ENCODE measurements at places on chromosomes 7 and 10. TPM values are rescaled to one million over a fixed set of nuclear protein-coding genes. Genes with fewer than 3 reads are reported as not detected.

DNA sequence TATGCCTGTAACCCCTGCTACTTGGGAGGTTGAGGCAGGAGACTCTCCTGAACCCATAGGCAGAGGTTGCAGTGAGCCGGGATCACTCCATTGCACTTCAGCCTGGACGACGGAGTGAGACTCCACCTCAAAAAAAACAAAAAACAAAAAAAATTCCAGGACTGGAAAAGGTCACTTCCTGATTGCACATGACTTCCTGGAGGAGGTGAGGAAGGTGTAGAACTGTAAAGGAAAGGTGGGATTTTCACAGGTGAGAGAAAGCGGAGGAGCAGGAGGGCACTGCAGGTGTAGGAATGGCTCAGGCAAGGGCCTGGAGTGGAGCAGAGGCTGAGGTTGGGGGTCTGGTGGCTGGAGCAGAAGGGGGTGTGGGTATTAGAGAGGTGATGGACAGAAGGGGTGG lies 3.2 kb upstream of the MUC3A start:
- DNase-seq = no peak

GRCh38 chr10:69318867-69319727 lies 40.8 kb downstream of the HK1 start:
- DNase-seq = peak; percentile 53

GRCh38 chr7:69817121-69817520 lies 218.8 kb downstream of the AUTS2 start:
- DNase-seq = peak; percentile 3

- no peak for DNase-seq
Measured at GRCh38 chr7:79952399-79952798, 182.2 kb upstream of the GNAI1 start.

DNA sequence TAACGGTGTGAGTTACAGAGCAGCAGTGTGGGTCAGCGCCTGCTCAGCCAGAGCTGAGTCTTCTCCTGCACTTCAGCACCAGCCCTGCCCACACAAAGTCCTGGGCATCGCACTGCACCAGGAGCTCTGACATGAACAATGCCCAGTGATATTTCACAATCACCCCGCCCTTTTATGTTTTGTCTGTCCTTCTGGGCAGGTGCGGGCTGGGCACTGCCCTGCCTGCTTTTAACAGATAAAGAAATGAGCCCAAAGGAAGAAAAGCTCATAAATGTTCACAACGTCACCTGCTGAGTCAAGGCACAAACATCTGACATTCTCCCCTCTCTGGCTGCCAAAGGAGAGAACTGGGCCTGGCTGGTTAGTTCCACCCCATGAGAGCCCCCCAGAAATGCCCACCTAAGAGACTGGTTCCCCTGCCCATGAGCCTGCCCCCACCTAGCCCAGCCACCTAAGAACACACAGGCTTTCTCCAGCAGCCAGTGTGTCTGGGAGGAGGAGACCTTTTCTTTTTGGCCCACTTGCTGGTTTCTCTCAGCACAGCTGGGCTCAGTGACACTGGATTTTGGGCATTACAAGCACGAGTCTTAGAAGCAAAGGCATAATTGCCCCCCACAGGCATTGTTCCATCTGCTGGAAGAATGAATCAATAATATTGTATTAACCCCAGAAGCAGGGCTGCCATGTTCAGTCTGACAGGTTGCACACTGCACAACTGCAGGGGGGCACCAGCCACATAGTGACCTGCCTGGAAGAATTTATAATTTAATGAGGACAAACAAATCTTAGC lies 22.3 kb downstream of the CALML3 start:
- peak; percentile 67 for DNase-seq

DNA sequence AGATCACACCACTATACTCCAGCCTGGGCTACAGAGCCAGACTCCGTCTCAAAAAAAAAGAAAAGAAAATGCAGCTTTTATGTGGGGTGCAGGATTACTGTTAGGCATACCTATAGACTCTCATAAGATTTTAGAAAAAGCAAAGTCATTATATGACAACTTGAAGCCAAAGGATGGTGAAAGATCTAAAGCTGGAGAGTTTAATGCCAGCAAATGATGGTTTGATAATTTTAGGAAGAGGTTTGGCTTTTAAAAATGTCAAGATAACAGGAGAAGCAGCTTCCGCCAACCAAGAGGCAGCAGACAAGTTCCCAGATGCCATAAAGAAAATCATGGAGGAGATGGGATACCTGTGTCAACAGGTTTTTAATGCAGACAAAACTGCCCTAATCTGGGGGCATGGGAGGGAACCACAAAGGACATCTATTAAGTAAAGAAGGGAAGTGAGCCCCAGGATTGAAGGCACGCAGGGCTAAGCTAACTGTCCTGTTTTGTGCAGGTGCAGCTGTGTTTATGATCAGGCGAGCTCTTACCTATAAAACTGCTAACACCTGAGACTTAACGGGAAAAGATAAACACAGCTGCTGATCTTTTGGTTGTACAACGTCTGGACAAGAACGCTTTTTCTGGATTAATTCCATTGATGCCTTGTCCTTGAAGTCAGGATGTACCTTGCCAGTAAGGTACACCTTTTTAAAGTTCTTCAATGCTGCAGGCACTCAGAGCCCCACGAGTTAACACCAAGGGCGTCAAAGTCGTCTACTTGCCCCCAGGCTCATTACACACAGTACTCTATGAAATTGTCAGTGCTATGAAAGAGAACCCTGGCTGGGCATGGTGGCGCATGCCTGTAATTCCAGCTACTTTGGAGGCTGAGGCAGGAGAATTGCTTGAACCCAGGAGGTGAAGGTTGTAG lies 10.5 kb upstream of the ANKRD61 start:
- DNase-seq = no peak

- DNase-seq = peak; percentile 41
Measured at GRCh38 chr7:151448261-151449252, 8.6 kb upstream of the CRYGN start.

GRCh38 chr10:33807531-33808359 lies 473.3 kb upstream of the NRP1 start:
- DNase-seq = no peak

- DNase-seq = no peak
Measured at GRCh38 chr7:127903892-127904669, 127.2 kb downstream of the LRRC4 start.

- no peak for DNase-seq
Measured at GRCh38 chr7:22876986-22877729, 54.5 kb upstream of the TOMM7 start.

DNA sequence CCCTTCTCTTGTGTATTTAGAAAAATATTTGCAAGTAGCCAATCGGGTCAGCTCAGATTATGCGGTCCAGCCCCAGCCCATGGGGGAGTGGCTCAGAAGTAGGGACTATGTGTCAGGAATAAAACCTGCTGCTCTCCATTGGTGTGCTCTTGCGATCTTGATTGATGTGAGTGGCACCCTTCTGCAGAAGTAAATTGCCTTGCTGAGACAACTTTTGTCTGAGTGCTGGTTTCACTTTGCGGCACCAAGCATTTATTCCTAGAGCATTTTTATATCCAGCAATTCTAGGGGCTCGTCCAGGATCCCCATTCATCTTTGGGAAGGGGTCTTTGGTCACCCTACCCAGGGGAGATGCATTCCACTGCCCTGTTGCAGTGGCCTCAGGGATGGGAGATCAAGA lies 26.1 kb upstream of the FAM221A start:
- no peak for DNase-seq

DNA sequence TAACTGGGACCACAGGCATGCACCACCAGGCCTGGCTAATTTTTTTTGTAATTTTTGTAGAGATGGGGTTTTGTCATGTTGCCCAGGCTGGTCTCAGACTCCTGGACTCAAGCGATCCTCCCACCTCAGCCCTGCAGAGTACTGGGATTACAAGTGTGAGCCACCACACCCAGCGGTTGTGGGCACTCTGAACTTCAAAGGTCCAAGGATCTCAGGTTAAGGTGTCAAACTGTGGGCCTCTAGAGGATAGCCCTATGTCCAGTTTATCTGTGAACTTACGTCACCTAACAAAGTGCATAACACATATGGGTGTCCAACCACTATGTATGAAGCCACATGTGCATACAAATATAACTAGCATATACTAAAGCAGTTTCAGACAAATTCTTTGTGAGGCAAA lies 3.2 kb upstream of the IL2RA start:
- DNase-seq = no peak

DNA sequence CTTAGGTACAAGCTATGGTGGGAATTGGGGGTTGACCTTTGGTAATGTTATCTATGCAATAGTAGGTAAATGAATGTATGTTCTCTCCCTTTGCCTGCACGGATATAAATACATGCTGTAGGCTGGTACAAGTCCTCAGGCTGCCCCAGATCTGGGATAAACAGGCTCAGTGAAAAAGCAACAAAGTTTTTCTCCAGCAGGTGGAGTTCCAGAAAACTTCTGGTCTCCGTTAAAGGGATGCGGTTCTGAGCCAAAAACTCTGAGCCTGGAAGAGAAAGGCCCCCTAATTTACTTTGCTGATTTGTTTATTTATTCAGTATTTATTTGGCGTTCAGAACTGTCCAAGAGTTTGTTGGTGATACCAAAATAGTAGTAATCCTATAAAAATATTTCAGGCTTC lies 204.7 kb downstream of the ADRA2A start:
- DNase-seq = no peak

- DNase-seq = no peak
Measured at GRCh38 chr10:75408911-75409885, 7.6 kb upstream of the ZNF503 start.

GRCh38 chr10:61257956-61258496 lies 195.2 kb downstream of the TMEM26 start:
- DNase-seq = peak; percentile 58

GRCh38 chr10:126373147-126373546 lies 15.1 kb downstream of the ADAM12 start:
- peak; percentile 50 for DNase-seq

GRCh38 chr10:43118631-43119415 lies 19.4 kb upstream of the CSGALNACT2 start:
- no peak for DNase-seq

- DNase-seq = peak; percentile 69
Measured at GRCh38 chr7:101527844-101528667, 101.0 kb downstream of the MYL10 start.

DNA sequence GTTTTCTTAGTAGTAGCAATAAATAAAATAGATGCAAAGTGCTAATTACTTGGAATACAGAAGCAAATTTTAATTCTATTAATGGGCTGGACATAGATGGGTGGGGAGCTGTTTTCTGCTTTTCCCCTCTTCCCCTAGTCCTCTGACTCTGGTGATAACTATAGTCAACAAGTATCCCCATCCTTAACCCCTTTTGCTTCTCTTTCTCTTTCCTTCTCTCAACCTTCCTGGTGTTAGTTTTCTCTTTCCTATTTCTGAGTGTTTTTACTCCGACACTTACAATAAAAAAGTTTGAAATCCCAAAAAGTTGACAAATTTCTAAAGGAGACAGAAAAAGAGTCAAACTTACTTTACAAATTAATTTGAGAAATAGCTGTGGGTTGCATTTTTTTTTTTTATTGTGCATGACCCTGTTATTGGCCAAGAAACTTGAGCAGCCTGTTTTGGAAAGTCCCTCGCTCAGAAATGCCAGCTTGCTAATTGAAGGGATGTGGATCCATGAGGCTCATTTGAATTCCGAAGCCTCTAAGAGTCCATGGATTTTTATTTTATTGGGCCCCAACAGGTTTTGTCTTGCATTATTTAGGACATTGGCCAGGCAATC lies 2.4 kb downstream of the FAS start:
- DNase-seq = peak; percentile 54

DNA sequence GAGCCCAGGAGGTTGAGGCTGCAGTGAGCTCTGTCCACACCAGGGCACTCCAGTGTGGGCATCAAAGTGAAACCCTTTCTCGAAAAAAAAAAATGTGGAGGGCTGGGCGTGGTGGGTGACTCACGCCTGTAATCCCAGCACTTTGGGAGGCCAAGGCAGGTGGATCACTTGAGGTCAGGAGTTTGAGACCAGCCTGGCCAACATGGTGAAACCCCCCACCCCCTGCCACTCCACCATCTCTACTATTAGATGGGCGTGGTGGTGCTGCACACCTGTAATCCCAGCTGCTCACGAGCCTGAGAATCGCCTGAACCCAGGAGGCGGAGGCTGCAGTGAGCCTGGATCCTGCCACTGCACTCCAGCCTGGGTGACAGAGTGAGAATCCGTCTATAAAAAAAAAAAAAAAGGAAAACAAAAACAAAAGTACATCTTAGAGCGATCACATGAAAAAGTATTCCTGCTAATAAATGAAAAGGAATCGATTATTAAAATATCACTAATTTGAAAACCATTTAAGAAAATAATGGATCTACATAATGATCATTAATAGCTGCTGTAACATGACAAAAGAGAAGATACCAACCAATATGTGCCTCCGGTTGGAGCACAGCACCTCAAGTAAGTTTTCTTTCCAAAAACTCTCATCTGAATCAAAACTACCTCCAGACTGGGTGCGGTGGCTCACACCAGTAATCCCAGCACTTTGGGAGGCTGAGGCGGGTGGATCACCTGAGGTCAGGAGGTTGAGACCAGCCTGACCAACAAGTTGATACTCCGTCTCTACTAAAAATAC lies 4.9 kb downstream of the HNRNPF start:
- DNase-seq = no peak

DNA sequence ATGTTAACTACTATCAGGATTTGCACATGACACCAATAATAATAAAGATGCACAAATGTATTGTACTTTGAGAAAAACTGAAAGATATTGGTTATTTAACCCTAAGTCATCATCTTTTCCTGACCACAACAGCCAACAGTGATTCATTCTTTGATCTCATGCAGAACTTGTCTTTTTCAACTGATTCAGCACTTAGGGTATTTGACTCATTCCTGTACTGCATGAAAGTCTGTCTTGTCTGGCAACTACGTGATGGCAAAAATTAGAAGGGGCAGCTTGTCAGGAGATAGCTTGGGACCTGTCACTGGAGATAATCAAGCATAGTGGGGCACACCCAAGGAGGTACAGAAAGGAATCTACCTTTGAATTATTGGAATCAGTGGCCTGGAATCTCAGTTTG lies 77.8 kb upstream of the LRRC17 start:
- peak; percentile 91 for DNase-seq

Gene LIPK
- total RNA-seq = not detected

Gene BUD23
- total RNA-seq = 40.8 TPM

Gene TSPAN13
- 6.1 TPM for total RNA-seq

Gene ATOH7
- not detected for total RNA-seq

Gene GNG11
- total RNA-seq = 6.1 TPM

Gene ALOX5
- not detected for total RNA-seq

Gene ZP3
- 0.83 TPM for total RNA-seq

Gene CRYGN
- total RNA-seq = not detected

Gene MRPS17
- total RNA-seq = 15.2 TPM

Gene ASCC1
- 21.9 TPM for total RNA-seq

Gene FOXP2
- total RNA-seq = 1.7 TPM

Gene CALHM2
- total RNA-seq = 2.2 TPM

Gene IL6
- total RNA-seq = 18.3 TPM

Gene TAS2R4
- total RNA-seq = 0.28 TPM

Gene LIPF
- total RNA-seq = not detected

Gene ITIH5
- under 0.01 TPM for total RNA-seq
